Aorta (tissue), 5 donors: ENCODE measurements at places on chromosomes 6 and 20.

GRCh38 chr20:44866703-44867335, 18.7 kb upstream of the YWHAB start:
- H3K27ac ChIP-seq, result no peak overlapping the region
- H3K36me3 ChIP-seq, result no peaks in the 10 kb centered on the region
- no peak for DNase-seq
- H3K4me1 ChIP-seq, result peaks cover 4% of the 10 kb centered on the region

GRCh38 chr6:20873425-20874190, 339.4 kb downstream of the CDKAL1 start:
- H3K36me3 ChIP-seq, result no peaks in the 10 kb centered on the region
- H3K27me3 ChIP-seq, result no peaks in the 10 kb centered on the region
- DNase-seq, result no peak
- H3K4me3 ChIP-seq, result no peak overlapping the region
- no peaks in the 10 kb centered on the region for H3K4me1 ChIP-seq
- no peak overlapping the region for H3K27ac ChIP-seq

DNA sequence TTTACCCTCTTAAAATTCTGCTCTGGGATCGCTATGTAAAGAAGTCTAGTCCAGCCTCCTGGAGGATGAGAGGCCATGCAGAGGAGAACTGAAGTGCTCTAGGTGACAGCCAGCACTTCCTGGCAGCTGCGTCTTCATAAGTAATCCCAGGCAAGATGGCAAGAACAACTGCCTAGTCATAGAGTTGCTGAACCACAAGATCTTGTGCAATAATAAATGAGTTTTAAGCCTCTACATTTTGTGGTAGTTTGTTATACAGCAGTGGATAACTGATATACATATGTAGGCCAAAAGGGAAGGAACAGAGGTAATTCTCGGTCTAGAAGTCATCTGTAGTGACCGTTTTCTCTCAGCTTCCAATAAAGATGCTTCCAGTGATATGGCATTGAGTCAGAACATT, 103.8 kb upstream of the FLRT3 start:
- no peaks in the 10 kb centered on the region for H3K4me1 ChIP-seq
- no peak overlapping the region for H3K4me3 ChIP-seq
- no peaks in the 10 kb centered on the region for H3K36me3 ChIP-seq
- no peak for DNase-seq
- no peak overlapping the region for H3K27ac ChIP-seq

GRCh38 chr6:12032783-12033573, 20.9 kb downstream of the HIVEP1 start:
- peaks cover 8% of the 10 kb centered on the region for H3K4me1 ChIP-seq
- no peaks in the 10 kb centered on the region for H3K36me3 ChIP-seq
- no peaks in the 10 kb centered on the region for H3K27me3 ChIP-seq
- H3K27ac ChIP-seq, result no peak overlapping the region
- no peak for DNase-seq

- no peaks in the 10 kb centered on the region for H3K27me3 ChIP-seq
- H3K36me3 ChIP-seq, result no peaks in the 10 kb centered on the region
- DNase-seq, result no peak
- no peak overlapping the region for H3K27ac ChIP-seq
- no peaks in the 10 kb centered on the region for H3K4me1 ChIP-seq
- no peak overlapping the region for H3K4me3 ChIP-seq
Measured at GRCh38 chr6:15804164-15805154, 141.6 kb upstream of the DTNBP1 start.

DNA sequence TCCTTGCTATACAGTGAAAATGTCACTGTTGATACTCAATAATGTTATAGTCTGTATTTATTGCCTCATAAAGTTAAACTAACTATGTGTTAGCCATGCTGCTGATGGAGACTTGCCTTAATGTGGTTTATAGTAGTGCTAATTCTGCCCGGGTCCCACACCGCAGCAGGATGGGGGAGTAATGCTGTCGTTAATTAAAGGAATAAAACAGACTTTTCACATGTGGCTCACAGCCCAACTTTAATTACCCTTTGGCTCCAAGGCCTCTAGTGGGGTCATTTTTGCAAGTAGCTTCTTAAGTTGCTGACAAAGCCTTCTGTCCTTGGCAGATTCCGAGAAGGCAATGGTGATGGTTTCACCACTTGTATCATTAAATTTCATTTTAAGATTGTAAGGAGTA, 634.3 kb downstream of the TBC1D32 start:
- no peak for DNase-seq
- H3K4me3 ChIP-seq, result no peak overlapping the region
- no peaks in the 10 kb centered on the region for H3K4me1 ChIP-seq
- peaks cover 1% of the 10 kb centered on the region for H3K27me3 ChIP-seq
- no peaks in the 10 kb centered on the region for H3K36me3 ChIP-seq

- DNase-seq, result no peak
- H3K4me3 ChIP-seq, result no peak overlapping the region
- H3K27ac ChIP-seq, result no peak overlapping the region
- no peaks in the 10 kb centered on the region for H3K36me3 ChIP-seq
Measured at GRCh38 chr6:7749478-7749877, 23.6 kb downstream of the BMP6 start.

DNA sequence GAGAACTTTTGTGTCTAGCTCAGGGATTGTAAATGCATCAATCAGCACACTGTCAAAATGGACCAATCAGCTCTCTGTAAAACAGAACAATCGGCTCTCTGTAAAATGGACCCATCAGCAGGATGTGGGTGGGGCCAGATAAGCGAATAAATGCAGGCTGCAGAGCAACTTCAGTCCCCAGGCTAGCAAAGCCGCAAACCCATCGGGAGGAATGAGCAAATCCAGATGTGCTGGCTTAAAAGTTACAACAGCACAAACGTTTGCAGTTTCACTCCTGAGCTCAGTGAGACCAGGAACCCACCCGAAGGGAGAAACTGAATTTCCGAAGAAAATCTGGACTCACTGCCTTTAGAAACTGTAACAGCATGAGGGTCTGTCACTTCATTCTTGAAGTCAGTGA, 21.9 kb upstream of the MBOAT1 start:
- H3K4me3 ChIP-seq, result no peak overlapping the region
